ENCODE measurements at places on chromosomes 2 and 18.

- DNase-seq = no peak
These were observed 1.6 kb downstream of the WDFY1 start for GRCh38 chr2:223943561-223944008.

DNA sequence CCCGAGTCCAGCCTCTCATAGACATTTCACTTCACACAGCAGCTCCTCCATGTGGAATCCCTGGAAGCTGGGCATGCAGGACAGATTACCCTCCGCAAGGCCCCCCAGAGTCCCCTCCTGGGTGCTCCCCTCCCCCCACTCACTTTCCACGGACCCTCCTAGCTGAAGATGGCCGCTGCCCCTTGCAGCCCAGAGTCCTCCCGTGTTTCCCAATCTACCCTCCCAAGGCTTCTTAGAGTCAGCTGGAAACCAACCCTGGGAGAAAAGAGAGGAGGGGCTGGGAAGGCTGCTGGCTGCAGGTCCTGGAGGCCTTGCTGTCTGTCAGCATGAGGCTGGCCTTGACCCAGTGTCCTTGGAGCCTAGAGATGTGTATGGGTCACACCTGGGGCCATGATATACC lies 49.0 kb upstream of the HAAO start:
- no peak for DNase-seq

DNA sequence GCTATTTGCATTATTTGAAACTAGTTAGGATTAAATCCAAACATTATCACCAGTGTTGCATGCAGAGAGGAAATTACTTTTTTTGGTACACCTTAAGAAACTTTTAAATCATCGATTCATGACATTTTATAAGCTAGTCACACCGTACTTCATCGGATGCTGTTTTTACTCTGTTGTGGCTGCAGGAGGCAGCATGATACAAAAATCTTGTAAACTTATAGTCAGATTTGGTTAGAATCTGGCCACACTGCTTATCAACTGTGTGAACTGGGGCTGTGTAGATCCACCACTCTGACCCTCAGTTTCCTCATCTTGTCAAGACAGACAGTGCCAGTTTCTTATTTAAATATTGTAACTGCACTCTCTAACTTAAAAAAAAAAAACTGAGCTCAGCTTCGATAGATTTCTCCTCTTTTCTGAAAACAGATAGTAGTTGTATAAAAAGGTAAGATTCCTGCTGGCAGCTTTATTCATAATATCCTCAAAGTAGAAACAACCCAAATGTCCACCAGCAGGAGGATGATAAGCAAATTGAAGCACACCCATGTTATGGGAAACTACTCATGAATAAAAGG lies 77.8 kb downstream of the RAPGEF4 start:
- no peak for DNase-seq

GRCh38 chr2:236536727-236537398 lies 32.8 kb upstream of the ACKR3 start:
- DNase-seq = no peak

DNA sequence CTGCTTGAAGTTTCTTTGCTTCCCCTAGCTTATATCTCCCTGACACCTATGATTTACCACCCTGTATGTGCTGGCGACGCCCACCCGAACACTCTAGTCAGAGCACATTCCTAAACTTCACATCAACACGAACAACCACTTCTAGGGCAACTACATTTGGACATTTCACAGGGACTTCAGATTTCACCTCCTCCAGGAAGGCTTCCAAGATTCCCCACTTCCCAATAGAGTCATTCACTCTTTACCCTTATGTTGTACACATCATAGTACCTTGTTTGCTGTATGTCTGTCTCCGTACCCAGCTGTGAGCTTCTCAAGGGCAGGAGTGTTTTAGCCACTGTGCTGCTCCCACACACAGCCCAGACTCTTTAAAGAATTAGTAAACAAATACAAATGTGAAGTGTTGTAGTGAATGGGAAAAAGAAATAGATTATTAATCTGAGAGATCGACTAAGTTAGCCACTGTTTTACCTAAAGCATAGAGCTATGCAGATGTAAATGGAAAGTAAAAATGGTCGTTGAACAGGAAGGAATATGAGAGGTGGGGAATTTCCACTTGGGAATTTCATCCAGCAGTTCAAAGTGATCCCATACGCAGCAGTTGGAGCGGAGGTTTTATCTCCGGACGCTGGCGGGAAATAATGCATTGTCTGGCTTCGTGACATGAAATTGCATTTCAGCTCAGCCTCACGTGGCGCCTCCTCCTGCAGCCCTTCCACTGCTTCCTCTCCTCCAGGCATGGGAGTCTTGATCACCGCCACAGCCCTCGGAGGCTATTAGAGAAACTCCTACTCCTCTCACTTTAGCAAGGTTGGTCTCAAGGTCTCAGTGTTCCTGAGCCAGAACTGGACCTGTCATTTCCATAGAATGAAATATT lies 233.4 kb upstream of the COPS8 start:
- no peak for DNase-seq

Data from NCI-H2171 (cell line).